ENCODE measurements at places on chromosomes 1 and 21. TPM values are rescaled to one million over a fixed set of nuclear protein-coding genes. Genes with fewer than 3 reads are reported as not detected.

The FCAMR gene
- polyA plus RNA-seq, result not detected

The GPR137B gene
- 13.6 TPM for polyA plus RNA-seq

The MYOM3 gene
- polyA plus RNA-seq, result not detected

The MCL1 gene
- polyA plus RNA-seq, result 108 TPM

The L1TD1 gene
- not detected for polyA plus RNA-seq

The MAST2 gene
- polyA plus RNA-seq, result 24.1 TPM

The ZYG11A gene
- polyA plus RNA-seq, result 0.73 TPM

The DIRAS3 gene
- 2.9 TPM for polyA plus RNA-seq

The AHDC1 gene
- 3.1 TPM for polyA plus RNA-seq

The RIMS3 gene
- polyA plus RNA-seq, result 0.11 TPM

The HOOK1 gene
- not detected for polyA plus RNA-seq

The FMOD gene
- 2.9 TPM for polyA plus RNA-seq

The UBASH3A gene
- polyA plus RNA-seq, result not detected

The ETNK2 gene
- polyA plus RNA-seq, result 4.0 TPM

The NTRK1 gene
- polyA plus RNA-seq, result not detected

The CAPN2 gene
- 387 TPM for polyA plus RNA-seq

The RASSF5 gene
- polyA plus RNA-seq, result 1.3 TPM

The S100A1 gene
- 9.7 TPM for polyA plus RNA-seq
